ENCODE measurements at places on chromosomes 16 and 17. TPM values are rescaled to one million over a fixed set of nuclear protein-coding genes. Genes with fewer than 3 reads are reported as not detected.

Gene CDRT15L2
- not detected for total RNA-seq

DNA sequence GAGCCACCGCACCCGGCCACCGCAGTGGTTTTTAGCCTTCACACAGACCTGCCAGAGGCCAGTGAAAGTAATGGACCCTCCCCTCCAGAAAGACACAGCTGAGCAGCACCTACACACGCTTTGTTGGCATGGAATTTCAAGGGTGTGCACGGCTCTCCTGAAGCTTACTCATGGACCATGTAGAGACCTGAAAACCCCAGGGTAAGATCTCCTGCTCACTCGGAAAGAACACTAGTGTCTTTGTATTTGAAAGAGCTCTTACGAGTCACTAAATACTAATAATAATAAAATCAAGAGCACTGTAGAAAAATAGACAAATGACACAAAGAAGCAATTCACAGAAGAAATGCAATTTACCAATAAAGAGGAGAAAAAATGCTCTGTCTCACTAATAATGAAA lies 20.0 kb downstream of the SLC43A2 start:
- no peak for DNase-seq

DNA sequence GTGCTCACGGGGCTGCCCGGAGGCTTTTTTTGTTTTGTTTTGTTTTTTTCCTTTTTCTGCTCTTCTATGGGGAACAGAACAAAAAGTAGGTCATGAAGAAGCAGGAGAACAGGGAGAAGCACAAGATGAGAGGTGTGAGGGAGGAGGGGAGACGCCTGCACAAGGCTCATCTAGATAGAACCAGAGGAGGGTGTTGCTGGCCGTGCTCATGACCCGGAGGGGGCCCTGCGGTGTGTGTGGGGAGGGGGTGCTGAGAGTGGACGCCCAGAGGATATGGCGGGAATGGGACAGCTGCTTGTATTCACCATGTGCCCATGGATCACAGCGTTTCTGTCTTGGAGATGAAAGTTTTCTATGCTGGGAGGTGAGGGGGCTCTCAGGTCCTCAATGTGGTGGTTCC lies 183.7 kb downstream of the FOXL1 start:
- no peak for DNase-seq

GRCh38 chr16:54511222-54511731 lies 224.7 kb upstream of the IRX3 start:
- no peak for DNase-seq

Data from right atrium auricular region (tissue), 2 donors.